WTC11 (cell line): ENCODE measurements at places on chromosomes 4 and X. TPM values are rescaled to one million over a fixed set of nuclear protein-coding genes. Genes with fewer than 3 reads are reported as not detected.

CPE gene
- 9.2 to 12.4 TPM (median 10.9 TPM) in 3 replicates for total RNA-seq

NLRP2B gene
- not detected in 3 replicates for total RNA-seq

WDR17 gene
- total RNA-seq: 4.4 to 4.9 TPM (median 4.6 TPM) in 3 replicates

GRPEL1 gene
- 45.9 to 50.1 TPM (median 50.0 TPM) in 3 replicates for total RNA-seq

TMEM156 gene
- 0.24 TPM in 1 of 3 replicates, not detected in the others for total RNA-seq

ZBTB49 gene
- 4.4 to 7.4 TPM (median 5.6 TPM) in 3 replicates for total RNA-seq

FAM9C gene
- total RNA-seq: 0.07 to 0.28 TPM in 2 of 3 replicates, not detected in the other

SAGE1 gene
- total RNA-seq: not detected in 3 replicates

TREX2 gene
- total RNA-seq: 0.78 to 1.5 TPM (median 1.0 TPM) in 3 replicates

DIAPH2 gene
- total RNA-seq: 14.9 to 15.9 TPM (median 15.4 TPM) in 3 replicates

DNA sequence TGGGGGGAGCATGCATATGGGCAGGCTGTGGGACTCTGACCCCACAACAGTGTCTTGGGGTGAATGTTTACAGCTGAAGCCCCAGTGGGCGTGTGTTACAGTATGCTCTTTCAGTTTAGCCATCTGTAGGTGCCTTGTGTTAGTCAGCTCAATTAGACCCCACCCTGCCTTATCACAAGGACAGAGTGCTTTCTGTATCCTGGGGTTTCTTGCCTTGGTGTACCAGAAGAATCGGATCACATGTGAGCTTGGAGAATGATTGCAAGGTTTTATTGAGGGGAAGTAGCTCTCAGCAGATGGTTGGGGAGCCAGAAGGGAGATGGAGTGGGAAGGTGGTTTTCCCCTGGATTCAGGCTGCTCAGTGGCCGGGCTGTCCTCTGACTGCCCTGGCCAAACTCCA lies 27.3 kb downstream of the SH3BGRL start:
- no peak overlapping the region for H3K4me3 ChIP-seq
- no peak for DNase-seq
- H3K36me3 ChIP-seq: no peaks in the 10 kb centered on the region
- peaks cover 37% of the 10 kb centered on the region for H3K4me1 ChIP-seq

- H3K4me1 ChIP-seq: peaks cover 8% of the 10 kb centered on the region
- H3K4me3 ChIP-seq: no peak overlapping the region
- peaks cover under 1% of the 10 kb centered on the region; the same call in 1 of the 2 replicates for H3K27me3 ChIP-seq
- no peaks in the 10 kb centered on the region for H3K36me3 ChIP-seq
- H3K27ac ChIP-seq: no peak overlapping the region
- no peak for DNase-seq
These were observed 388.1 kb upstream of the IGFBP7 start for GRCh38 chr4:57498251-57498650.

- peaks cover 8% of the 10 kb centered on the region for H3K4me1 ChIP-seq
- H3K36me3 ChIP-seq: no peaks in the 10 kb centered on the region
- no peak overlapping the region for H3K4me3 ChIP-seq
- no peak for DNase-seq
These were observed 39.9 kb downstream of the CCNG2 start for GRCh38 chr4:77196866-77197265.

- H3K27ac ChIP-seq: no peak overlapping the region
- peak overlapping the region; percentile 86 for H3K4me3 ChIP-seq
- no peaks in the 10 kb centered on the region for H3K36me3 ChIP-seq
- no peak for DNase-seq
These were observed 820 bp upstream of the MAB21L2 start for GRCh38 chr4:150581056-150581605.

DNA sequence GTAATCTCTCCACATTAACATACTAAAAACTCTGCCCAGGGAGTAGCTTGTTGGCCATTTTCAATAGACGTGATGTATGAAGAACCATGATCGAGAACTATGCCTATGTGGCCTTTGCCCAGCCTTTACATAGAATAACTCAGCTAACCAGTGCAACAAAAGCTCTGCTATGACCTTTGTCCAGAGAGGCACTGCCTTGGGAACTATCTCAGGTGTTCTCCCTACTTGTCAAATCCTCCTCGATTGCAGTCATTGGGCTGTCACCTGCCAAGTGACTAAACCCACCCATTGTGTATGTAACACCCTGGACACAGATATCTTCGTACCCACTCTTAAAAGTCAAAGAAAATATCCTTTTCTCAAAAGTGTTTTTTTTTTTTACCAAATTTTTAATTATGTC lies 610.3 kb upstream of the GALNTL6 start:
- no peaks in the 10 kb centered on the region for H3K36me3 ChIP-seq
- peaks cover 8% of the 10 kb centered on the region for H3K4me1 ChIP-seq
- H3K27ac ChIP-seq: no peak overlapping the region
- DNase-seq: no peak
- H3K4me3 ChIP-seq: no peak overlapping the region

GRCh38 chr4:26420438-26420837 lies 69.8 kb downstream of the CCKAR start:
- no peaks in the 10 kb centered on the region for H3K27me3 ChIP-seq
- no peak overlapping the region for H3K4me3 ChIP-seq
- peaks cover 50% of the 10 kb centered on the region for H3K4me1 ChIP-seq
- no peak for DNase-seq

GRCh38 chrX:31251336-31251735 lies 179.5 kb upstream of the FTHL17 start:
- no peaks in the 10 kb centered on the region for H3K27me3 ChIP-seq
- no peak overlapping the region for H3K27ac ChIP-seq
- no peak overlapping the region for H3K4me3 ChIP-seq
- peaks cover 3% of the 10 kb centered on the region for H3K36me3 ChIP-seq
- H3K4me1 ChIP-seq: no peaks in the 10 kb centered on the region
- no peak for DNase-seq

- no peaks in the 10 kb centered on the region for H3K4me1 ChIP-seq
- H3K27me3 ChIP-seq: no peaks in the 10 kb centered on the region; the same call in 1 of the 2 replicates
- H3K36me3 ChIP-seq: no peaks in the 10 kb centered on the region
- H3K27ac ChIP-seq: no peak overlapping the region
- DNase-seq: no peak
- no peak overlapping the region for H3K4me3 ChIP-seq
These were observed 558.8 kb downstream of the MID1IP1 start for GRCh38 chrX:39360101-39360500.

GRCh38 chrX:128816919-128817318 lies 706.4 kb downstream of the SMARCA1 start:
- peak; percentile 9 for DNase-seq
- H3K27me3 ChIP-seq: no peaks in the 10 kb centered on the region
- no peaks in the 10 kb centered on the region; the same call in 1 of the 2 replicates for H3K4me1 ChIP-seq
- H3K4me3 ChIP-seq: no peak overlapping the region
- no peaks in the 10 kb centered on the region for H3K36me3 ChIP-seq

GRCh38 chrX:21738210-21738949 lies 19.5 kb downstream of the SMPX start:
- H3K36me3 ChIP-seq: no peaks in the 10 kb centered on the region
- peak overlapping the region; percentile 70 for H3K4me3 ChIP-seq
- peaks cover 25% of the 10 kb centered on the region for H3K4me1 ChIP-seq
- peak; percentile 70 for DNase-seq

DNA sequence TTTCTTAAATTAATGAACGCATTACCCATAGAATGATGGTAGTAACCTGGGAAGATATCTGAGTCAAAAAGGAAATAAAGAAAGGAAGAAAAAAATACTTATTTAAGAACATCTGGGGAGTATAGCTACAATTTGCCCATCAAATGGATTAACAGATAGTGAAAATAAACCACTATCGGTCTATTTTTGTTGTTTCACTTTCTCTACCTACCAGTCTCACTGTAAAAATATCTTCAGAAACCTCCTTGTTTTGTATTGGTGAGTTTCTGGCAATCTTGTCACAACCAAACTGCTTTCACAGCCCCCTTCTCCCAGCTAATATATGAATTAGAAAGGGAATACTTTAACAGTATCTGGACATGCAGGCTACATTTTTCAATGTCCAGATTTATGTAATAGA lies 783.5 kb downstream of the STPG2 start:
- H3K27me3 ChIP-seq: no peaks in the 10 kb centered on the region
- H3K4me3 ChIP-seq: no peak overlapping the region
- H3K4me1 ChIP-seq: no peaks in the 10 kb centered on the region
- no peak for DNase-seq
- H3K36me3 ChIP-seq: peaks cover 62% of the 10 kb centered on the region

- H3K4me1 ChIP-seq: no peaks in the 10 kb centered on the region
- no peaks in the 10 kb centered on the region for H3K27me3 ChIP-seq
- no peak for DNase-seq
- no peak overlapping the region for H3K27ac ChIP-seq
These were observed 49.9 kb upstream of the SLC4A4 start for GRCh38 chr4:71288875-71289274.

DNA sequence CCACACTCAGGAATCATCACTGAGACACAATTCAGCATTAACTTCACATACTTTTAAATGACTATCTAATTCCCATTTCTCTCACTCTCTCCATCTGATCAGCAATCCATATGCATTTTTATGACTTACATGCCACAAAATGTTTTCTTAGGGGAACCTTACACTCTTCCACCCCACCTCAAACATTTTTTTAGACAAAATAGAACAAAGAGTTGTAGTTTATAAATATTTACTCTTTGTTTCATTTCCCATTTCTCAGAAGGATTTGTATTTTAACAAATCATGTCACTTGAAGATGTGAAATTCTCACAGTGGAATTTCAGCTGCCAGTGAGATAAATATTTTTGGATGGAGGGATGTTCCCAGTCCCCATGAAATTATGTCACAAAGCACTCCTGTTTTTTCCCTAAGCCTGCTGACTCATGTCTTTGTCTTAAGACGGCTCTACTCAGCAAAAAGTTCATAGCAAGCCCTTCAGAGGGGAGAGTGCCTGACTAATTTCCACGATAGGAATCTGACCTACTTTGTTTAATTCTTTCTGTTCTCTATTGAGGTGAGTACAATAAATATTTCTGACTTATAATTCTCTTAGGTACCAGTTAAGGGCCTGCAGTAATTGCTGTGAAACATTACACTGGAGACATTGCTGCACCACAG lies 257.7 kb downstream of the THOC2 start:
- H3K4me3 ChIP-seq: no peak overlapping the region
- H3K4me1 ChIP-seq: no peaks in the 10 kb centered on the region
- no peak for DNase-seq
- no peaks in the 10 kb centered on the region for H3K36me3 ChIP-seq
- H3K27me3 ChIP-seq: no peaks in the 10 kb centered on the region

GRCh38 chr4:43331226-43332051 lies 438.9 kb downstream of the GRXCR1 start:
- no peak overlapping the region for H3K4me3 ChIP-seq
- no peak for DNase-seq
- no peaks in the 10 kb centered on the region for H3K4me1 ChIP-seq
- no peaks in the 10 kb centered on the region for H3K36me3 ChIP-seq
- H3K27ac ChIP-seq: no peak overlapping the region

DNA sequence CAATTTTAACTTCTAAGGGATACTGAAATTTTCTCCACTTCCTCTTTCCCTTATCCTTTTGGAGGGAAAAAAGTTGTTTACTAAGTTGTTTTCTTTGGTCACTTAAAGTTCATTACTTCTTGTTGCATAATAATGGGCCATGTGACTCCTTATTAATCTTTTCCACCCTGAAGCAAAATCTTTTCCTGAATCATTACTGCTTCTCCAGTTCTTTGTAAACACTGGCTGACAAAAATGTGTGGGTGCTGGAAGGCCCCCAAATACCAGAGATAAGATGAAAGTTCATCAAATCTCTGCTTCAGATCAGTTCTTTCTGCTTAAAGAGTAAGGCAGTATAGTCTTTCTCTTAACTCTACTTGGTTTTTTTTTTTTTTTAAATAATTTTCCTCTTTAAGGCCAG lies 108.9 kb upstream of the NHS start:
- no peak overlapping the region for H3K4me3 ChIP-seq
- no peak for DNase-seq
- H3K27ac ChIP-seq: no peak overlapping the region
- peaks cover 16% of the 10 kb centered on the region for H3K36me3 ChIP-seq

- H3K36me3 ChIP-seq: no peaks in the 10 kb centered on the region
- DNase-seq: no peak
- no peak overlapping the region for H3K27ac ChIP-seq
- H3K4me3 ChIP-seq: no peak overlapping the region
- peaks cover 4% of the 10 kb centered on the region for H3K4me1 ChIP-seq
- no peaks in the 10 kb centered on the region for H3K27me3 ChIP-seq
These were observed 24.9 kb upstream of the DDX3X start for GRCh38 chrX:41308884-41309647.

DNA sequence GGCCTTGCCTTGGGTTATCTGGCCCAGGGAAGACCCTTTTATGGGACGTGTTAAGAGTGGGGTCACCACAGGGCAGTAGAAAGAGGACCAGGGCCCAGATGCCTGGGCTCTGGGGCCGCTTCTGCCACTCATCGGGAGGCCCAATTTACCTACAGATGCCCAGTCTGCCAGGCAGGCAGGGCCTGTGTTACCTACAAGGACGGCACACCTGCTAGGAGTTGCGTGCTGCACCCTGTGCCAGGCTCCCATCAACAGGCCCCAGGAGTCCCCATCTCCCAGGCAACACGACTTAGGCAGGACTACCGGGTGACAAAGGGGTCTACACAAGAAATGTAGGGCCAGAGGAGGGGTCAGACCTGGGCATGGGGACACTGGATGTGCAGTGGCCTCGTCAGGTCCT lies 34.6 kb downstream of the WDR1 start:
- no peaks in the 10 kb centered on the region for H3K27me3 ChIP-seq
- no peaks in the 10 kb centered on the region for H3K4me1 ChIP-seq
- peaks cover 76% of the 10 kb centered on the region for H3K36me3 ChIP-seq
- no peak for DNase-seq
- no peak overlapping the region for H3K4me3 ChIP-seq

- DNase-seq: no peak
- H3K4me1 ChIP-seq: no peaks in the 10 kb centered on the region
- H3K27me3 ChIP-seq: no peaks in the 10 kb centered on the region
- no peaks in the 10 kb centered on the region for H3K36me3 ChIP-seq
- H3K27ac ChIP-seq: no peak overlapping the region
- H3K4me3 ChIP-seq: no peak overlapping the region
These were observed 23.8 kb downstream of the NWD2 start for GRCh38 chr4:37268319-37268718.

DNA sequence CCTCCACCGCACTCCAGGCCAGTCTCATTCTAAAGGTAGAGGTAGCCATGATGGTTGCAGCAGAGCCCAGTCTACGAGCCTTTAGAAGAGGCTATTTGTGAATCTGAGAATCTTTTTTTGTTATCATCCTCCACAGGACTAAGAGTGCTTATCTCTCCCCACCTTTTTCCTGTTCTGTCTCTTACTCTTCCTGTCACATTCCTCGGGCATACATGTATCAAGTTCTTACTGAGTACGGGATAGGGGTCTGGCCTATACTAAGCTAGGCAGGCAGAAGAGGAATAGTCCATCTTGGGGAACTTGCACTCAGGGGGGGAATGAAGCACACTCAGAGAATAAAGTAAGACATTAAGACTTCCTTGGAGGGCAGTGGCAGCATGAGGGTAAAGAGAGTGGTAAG lies 25.7 kb downstream of the LAS1L start:
- no peak for DNase-seq
- no peaks in the 10 kb centered on the region for H3K27me3 ChIP-seq
- H3K4me1 ChIP-seq: peaks cover 8% of the 10 kb centered on the region
- H3K4me3 ChIP-seq: no peak overlapping the region
